ENCODE measurements at places on chromosomes 5 and 9. TPM values are rescaled to one million over a fixed set of nuclear protein-coding genes. Genes with fewer than 3 reads are reported as not detected.

DNA sequence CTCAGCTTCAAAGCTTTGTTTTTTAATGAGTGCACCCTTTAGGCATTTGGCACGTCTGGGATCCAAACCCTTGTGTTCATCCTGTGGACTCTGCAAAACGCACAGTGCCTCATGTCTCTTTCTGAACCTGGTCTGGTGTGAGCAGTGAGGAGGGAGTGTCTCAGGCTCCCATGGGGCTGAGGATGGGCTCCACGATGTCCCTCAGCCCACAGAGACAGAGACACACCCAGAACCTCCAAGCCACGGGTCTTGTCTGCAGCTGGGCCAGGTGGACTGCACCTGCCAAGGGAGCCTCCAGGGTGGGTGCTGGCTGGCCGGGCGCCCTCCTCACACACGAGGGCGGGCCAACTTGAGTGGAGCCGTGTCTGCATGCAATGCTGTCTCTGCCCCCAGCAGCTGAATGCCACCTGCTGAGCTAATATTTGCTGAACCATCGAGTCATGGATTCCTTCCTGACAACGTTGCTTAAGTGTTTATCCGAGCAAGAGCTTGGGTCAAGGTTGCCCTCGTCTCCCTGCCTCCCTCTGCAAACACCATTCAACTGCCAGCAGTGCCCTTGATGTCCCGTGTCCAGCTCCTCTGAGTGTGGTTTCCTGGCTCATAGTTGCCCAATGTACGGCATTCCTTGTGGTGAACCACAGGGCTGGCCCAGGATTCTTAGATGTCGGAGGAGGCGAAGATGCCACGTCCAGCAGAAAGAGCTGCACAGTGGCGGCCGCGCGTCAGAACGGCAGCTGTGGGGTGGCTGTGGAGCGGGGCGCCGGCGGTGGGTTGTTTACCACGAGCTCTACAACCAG, 31.4 kb upstream of the LPCAT1 start:
- DNase-seq, result peak; percentile 70

ANXA2R gene
- 0.45 TPM for total RNA-seq

DNA sequence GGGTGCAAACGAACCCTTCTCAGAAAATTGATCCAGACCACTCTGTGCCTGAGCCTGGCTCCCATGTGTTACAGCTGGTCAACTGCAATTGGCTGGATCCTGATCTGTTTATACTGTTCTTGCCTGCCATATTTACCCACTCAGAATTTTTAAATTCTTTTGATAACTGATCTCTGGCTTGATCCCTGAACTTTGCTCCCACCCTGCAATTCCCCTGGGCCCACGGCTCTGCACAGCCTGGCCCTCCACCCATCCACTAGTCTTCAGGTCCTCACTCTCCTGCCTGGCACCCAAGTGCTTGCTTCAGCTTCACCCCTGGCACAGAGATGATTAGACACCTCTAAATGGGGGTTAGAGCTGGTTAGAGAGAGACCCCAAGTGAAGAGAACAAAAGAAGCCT, 25.9 kb upstream of the MIER3 start:
- no peak for DNase-seq

DNA sequence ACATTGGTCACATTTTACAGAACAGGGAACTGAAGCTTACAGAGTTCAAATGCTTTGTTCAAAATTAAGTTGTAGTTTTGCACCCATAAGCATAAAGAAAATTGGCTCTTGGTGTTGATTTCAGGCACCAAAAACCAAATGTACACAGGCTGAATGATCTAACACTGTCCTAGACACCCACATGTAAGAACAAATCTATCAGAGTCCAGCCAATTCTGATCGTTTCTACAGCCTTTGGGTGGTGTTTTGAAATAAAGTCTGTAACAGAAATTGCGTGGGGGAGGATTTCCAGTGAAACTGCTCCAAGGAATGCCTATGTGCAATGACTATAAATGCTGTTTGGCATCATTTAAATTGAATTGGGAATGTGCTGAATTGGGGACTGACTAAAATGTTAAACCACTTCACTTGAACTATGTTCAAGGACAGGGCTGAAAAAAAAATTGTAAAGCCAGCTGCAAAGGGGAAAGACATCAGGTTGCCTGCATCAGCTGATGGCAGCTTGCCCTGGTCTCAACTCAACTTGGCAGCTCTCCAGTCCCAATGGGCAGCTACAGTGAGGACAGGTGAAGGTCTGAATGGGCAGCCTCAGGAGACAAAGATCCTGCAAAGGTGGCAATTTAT, 92.2 kb upstream of the TRPC7 start:
- DNase-seq, result no peak

GRCh38 chr9:38017149-38017884, 51.7 kb downstream of the SHB start:
- no peak for DNase-seq

DNA sequence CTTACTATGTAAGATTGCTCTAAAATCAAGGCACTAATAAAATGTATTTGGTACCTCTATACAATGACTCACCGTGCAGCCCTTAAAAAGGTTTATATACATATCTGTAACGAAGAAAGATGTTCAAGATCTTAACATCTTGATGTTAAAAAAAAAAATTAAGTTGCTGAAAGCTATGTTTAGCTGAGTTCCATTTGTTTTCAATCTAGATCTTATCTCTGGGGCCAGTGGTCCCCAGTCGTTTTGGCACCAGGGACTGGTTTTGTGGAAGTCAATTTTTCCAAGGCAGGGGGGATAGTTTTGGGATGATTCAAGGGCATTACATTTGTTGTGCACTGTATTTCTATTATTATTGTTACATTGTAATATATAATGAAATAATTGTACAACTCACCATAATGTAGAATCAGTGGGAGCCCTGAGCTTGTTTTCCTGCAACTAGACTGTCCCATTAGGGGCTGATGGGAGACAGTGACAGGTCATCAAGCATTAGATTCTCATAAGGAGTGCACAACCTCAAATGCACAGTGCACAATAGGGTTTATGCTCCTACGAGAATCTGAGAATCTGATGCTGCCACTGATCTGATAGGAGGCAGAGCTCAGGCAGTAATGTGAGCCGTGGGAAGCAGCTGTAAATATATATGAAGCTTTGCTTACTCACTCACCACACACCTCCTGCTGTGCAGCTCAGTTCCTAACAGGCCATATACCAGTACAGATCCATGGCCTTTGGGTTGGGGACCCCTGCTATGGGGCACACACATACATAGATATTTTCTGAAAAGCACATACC, 27.6 kb upstream of the TSLP start:
- DNase-seq, result no peak

DNA sequence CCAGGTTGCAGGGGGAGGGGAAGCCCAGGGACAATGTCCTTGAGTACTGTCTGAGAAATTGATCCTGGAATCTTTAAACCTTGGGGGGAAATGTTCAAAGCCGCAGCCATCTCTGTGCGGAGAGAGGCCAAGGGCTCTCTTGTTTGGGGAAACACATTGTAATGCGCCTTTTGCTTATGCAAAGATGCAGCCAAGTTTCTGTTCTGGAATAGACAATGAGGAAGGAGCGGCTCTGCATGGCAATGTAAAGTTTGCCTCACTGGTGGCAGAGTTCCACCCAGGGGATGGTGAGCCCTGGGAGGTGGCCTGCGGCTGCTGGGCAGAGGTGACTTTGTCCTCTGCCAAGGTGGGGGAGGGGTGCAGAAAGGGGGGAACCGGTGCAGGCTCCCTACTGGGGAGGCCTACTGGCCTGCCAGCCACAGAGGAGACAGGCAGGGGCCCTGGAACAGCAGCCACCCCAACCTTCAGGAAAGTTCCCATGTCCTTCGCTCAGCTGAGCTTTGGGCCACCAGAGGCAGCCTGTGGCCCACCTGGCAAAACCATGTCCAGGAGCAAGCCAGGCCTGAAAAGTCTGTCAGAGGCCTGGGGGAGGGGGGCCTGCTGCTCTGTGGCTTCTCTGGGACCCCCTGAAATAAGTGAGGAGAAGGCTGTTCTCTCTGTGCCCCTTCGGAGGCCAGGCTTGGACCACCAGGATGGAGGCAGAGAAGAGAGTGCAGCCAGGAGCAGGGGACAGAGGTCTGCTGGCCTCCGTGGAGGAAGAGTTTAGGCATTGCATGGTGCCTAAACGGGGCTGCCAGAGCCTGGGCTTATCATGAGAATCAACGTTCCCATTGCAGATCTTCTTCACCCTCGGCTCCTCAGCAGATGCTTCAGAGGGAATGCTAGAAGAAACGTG, 127.8 kb downstream of the ZNF354C start:
- no peak for DNase-seq

- no peak for DNase-seq
Measured at GRCh38 chr5:103890313-103890712, 327.7 kb upstream of the NUDT12 start.

- DNase-seq, result peak; percentile 29
Measured at GRCh38 chr5:141734501-141735229, 52.6 kb upstream of the ARAP3 start.

TSTD2 gene
- total RNA-seq, result 17.7 TPM

- no peak for DNase-seq
Measured at GRCh38 chr5:121841892-121842291, 9.8 kb upstream of the FTMT start.

DNA sequence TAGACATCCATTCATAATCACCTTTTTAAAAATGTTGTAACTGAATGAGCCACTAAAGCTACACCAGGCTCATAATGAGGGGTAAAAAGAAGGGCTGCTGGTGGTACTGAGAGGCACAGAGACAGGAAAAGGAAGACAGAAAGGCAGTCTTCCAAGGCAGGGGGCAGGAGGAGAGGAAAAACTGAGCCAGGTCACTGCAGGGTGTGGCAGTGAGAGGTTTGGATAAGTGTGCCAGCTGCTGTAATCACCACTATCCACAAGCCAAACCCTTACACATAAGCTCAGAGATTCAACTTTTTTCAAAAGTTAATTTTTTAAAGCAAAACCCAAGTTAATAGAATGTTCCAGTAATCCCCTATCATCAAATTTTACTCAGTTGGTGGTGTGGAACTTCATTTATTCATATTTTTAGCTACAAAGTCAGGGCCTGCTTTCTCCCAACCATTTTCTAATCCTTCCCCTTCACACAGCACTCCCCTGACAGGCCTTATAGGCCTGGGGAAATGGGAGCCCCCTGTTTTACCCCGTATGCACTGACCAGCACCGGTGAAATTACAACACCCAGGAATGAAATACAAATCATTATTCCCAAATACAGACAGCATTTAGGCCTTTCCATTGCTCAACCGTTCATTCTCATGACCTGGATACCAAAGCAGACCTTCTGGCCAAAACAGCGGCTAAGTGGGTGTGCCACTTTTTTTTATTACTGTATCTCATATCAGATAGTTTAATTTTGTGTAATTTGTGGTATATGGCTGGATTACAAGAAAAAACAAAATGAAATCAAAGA, 76.3 kb downstream of the EFNA5 start:
- no peak for DNase-seq

DNA sequence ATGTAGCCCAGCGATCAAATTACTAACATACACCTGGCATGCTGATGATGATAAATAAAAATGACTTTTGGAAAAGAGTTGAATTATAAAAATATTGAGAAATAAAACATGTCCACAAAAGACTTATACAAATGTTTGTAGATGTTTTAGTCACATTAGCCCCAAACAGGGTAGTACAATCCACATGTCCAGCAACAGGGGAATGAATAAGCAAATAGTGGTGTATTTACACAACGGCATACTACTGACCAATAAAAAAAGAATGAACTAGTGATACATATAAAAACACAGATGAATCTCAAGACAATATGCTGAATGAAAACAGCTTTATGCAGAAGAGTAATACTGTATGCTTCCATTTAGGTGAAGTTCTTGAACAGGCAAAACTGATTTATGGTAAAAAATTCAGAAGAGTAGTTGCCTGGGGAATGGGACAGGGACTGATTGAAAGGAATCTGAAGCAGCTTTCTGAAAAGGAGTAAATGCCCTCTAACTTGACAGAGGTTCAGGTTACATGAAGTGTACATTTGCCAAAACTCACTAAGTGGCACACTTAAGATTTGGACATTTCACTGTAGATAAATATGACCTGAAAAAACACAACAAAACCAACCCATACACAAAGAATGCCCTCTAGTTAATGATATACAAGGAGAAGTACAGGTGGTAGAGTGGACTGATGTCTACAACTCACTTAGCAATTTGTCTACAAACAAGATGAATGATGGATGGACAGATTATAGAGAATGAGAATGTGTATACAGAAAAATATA, 35.4 kb downstream of the ACTL7A start:
- DNase-seq, result no peak

DNA sequence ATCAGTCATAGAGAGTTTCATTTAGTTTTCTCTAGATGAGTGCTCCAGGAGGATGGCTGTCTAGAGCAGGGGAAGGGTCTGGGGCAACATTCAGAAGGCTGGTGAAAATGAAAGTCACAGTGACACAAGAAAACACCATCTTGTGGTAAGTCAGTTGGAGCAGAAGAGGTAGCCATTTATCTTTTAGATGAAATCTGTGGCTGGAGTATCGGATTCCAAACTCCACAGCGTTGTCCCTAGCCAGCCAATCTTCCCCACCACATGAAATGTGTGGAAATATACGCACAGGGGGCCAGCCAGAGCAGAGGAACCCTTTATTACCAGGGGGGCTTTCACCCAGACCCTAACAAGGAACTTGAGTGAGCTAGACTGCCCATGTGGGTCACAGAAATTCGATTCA, 15.9 kb upstream of the TNFAIP8 start:
- no peak for DNase-seq

GRCh38 chr5:139747583-139748504, 47.8 kb upstream of the PSD2 start:
- DNase-seq, result no peak

DNA sequence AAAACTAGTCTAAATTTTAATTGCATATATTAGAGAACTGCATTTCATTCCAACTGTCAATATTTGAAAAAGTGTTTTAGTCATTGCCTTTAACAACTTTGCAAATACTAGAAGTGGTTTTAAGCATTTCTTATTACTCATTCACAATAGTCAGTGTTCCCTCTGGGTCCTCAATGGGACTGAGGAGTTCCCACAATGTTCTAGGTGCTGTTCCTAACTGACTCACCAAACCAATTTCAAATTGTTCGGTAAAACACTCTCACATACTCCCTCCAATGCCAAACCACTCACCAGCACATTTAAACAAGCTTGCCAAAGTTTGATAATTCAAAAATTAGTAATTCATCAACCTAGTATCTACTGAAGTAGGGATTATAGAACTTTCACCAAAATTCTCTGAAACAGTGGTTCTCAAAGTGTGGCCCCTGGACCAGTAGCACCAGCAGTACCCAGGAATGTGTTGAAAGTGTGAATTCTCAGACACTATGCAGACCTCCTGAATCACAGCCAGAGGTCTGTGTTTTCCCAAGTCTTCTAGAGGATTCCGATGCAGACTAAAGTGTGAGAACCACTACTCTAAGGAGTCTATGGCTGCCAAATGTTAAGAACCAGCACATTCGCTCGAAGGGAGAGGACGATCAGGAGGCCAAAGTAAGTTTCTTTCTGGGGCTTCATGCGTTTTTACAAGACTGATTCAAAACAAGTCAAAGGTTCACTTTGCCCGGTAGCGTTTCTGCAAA, 72.8 kb downstream of the APBA1 start:
- no peak for DNase-seq

LTC4S gene
- total RNA-seq, result not detected
